Natural killer cell (primary cell): ENCODE measurements at places on chromosomes 3 and 15. TPM values are rescaled to one million over a fixed set of nuclear protein-coding genes. Genes with fewer than 3 reads are reported as not detected.

ARL14 gene
- total RNA-seq, result not detected

OSTN gene
- total RNA-seq, result not detected

NCBP2 gene
- 44.1 TPM for total RNA-seq

MRAS gene
- 4.9 TPM for total RNA-seq

KNG1 gene
- not detected for total RNA-seq

GRCh38 chr3:129039271-129040038, 21.1 kb upstream of the GP9 start:
- H3K4me3 ChIP-seq, result no peak overlapping the region
- no peak overlapping the region for H3K27ac ChIP-seq
- no peaks in the 10 kb centered on the region for H3K27me3 ChIP-seq
- DNase-seq, result no peak
- H3K4me1 ChIP-seq, result peaks cover 7% of the 10 kb centered on the region
- H3K36me3 ChIP-seq, result no peaks in the 10 kb centered on the region

- no peak overlapping the region for H3K27ac ChIP-seq
- H3K4me1 ChIP-seq, result no peaks in the 10 kb centered on the region
- DNase-seq, result no peak
- H3K27me3 ChIP-seq, result no peaks in the 10 kb centered on the region
- H3K36me3 ChIP-seq, result no peaks in the 10 kb centered on the region
These were observed 44.2 kb upstream of the GOLIM4 start for GRCh38 chr3:168139947-168140346.

DNA sequence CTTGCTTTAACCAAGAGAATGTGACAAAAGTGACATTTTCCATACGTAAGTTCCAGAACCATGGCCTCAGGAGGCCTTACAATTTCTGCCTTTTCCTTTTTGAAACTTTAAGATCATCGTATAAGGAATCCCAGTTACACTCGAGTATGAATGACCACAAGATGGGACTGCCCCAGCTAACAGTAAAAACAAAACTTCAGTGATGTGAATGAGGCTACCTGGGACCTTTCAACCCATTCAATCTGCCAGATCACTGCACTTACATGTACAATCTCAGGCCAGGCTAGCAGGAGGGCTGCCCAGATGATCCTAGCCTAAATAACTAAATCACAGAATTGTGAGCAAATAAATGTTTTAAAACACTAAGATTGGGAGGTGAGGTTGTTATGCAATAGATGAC, 328.8 kb downstream of the CNTN6 start:
- no peaks in the 10 kb centered on the region for H3K36me3 ChIP-seq
- no peak overlapping the region for H3K4me3 ChIP-seq
- no peaks in the 10 kb centered on the region for H3K27me3 ChIP-seq
- no peak for DNase-seq
- H3K4me1 ChIP-seq, result no peaks in the 10 kb centered on the region

DNA sequence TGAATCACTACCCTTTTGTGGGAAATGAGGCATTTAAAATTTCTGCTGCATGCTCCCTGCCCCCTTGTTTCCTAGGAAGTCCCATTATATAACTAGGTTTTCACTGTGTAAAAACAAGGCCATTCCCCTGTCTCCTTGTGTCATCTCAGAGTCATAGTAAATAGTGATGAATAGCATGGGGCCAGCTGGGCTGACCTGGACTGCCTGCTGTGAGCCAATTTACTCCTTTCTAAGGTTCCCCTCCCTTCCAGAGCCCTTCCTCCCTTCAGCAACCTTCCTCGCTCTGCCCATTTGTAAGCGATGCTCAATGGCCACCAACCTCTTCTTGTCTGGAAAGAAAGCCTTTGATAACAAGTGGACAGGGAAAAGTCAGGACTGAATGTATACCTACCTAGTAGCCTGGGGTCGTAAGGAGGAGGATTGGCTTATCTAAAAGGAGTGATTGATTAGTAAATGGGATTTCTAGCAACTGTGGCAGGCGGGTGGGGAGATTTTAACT, 11.7 kb downstream of the ITGA11 start:
- DNase-seq, result no peak
- no peak overlapping the region for H3K27ac ChIP-seq
- H3K4me1 ChIP-seq, result no peaks in the 10 kb centered on the region
- no peak overlapping the region for H3K4me3 ChIP-seq
- H3K27me3 ChIP-seq, result no peaks in the 10 kb centered on the region

- no peak overlapping the region for H3K27ac ChIP-seq
- no peaks in the 10 kb centered on the region for H3K27me3 ChIP-seq
- no peaks in the 10 kb centered on the region for H3K36me3 ChIP-seq
- H3K4me3 ChIP-seq, result no peak overlapping the region
- no peak for DNase-seq
These were observed 125.1 kb downstream of the GABRG3 start for GRCh38 chr15:27095886-27096624.

GRCh38 chr3:126858887-126859286, 124.0 kb upstream of the PLXNA1 start:
- no peak overlapping the region for H3K27ac ChIP-seq
- H3K4me3 ChIP-seq, result no peak overlapping the region
- H3K27me3 ChIP-seq, result no peaks in the 10 kb centered on the region
- H3K36me3 ChIP-seq, result no peaks in the 10 kb centered on the region
- DNase-seq, result no peak

- no peak overlapping the region for H3K4me3 ChIP-seq
- H3K36me3 ChIP-seq, result no peaks in the 10 kb centered on the region
- H3K4me1 ChIP-seq, result no peaks in the 10 kb centered on the region
These were observed 226.8 kb downstream of the PLCL2 start for GRCh38 chr3:17111586-17111985.

GRCh38 chr3:179038216-179038898, 33.3 kb downstream of the ZMAT3 start:
- peaks cover 11% of the 10 kb centered on the region for H3K4me1 ChIP-seq
- H3K27ac ChIP-seq, result no peak overlapping the region
- H3K36me3 ChIP-seq, result no peaks in the 10 kb centered on the region
- H3K4me3 ChIP-seq, result no peak overlapping the region

DNA sequence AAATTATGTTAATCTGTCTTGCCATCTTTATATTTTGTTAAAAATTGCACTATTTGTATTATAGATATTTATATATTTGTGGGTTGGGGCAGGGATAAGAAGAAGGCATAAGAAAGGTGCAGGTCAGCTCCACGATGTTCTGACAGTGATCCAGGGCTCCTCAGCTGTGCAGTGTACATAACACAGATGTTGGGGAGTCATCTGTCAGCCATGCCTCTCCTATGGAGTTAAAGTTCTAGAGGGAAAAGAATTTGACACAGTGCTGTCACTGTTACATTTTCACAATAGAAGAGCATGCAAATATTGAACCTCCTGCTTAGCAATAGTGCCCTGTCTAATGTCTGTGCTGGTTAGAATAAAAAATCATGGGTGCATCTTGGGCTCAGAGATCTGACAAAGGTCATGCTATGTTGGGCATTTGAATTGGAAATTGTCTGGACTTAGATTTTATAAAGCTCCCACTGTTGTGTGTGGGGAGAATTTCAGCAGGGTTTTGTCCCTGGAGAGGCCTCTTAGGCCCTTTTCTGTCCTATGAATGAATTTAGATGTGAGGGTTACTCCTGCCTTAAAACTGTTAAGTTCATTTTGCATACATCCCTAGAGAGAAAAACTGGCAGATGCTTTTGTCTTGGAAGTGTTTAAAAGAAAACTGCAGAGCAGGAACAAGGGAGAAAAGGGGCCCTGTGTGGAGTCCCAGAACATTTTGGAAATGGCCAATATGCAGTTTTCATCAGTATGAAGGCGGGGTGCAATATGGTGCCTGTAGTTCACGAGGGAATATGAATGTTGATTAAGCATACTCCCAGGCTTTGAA, 20.4 kb downstream of the CDIN1 start:
- no peaks in the 10 kb centered on the region for H3K4me1 ChIP-seq
- H3K36me3 ChIP-seq, result no peaks in the 10 kb centered on the region
- DNase-seq, result no peak
- no peaks in the 10 kb centered on the region for H3K27me3 ChIP-seq
- H3K27ac ChIP-seq, result no peak overlapping the region

DNA sequence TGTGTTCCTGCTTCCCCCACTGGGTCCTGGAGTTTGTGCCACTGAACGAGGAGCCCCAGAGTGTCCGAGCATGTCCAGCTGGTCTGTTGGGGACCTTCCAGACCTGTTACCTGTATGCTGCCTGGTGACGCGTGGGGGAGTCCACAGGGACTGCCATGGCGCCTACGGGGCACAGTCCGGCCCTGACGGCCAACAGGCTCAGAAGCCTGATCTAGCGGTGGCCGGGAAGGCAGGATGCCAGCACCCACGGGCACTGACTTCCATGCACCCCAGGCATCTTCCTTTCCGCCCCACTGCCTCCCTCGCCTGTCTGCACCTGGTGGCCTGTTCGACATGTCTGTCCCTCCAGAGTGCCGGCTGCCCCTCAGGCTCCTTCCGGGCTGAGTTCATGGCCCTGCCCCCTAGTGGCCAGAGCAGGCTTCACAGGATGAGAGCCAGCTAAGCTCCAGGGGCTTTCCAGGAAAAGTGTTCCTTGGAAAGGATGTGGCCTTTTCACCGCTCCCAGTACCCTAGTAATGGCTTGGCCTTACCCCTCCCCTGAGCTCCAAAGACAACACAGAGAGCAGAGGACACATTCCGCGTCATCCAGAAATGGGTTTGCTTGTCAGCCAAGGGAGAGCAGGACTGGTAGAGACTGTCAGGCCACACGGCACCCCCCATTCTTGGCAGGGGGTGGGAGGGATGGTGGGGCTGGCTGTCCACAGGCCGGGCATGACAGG, 35.7 kb downstream of the NGRN start:
- H3K27ac ChIP-seq, result no peak overlapping the region
- H3K4me3 ChIP-seq, result no peak overlapping the region
- no peaks in the 10 kb centered on the region for H3K27me3 ChIP-seq
- no peaks in the 10 kb centered on the region for H3K36me3 ChIP-seq

DNA sequence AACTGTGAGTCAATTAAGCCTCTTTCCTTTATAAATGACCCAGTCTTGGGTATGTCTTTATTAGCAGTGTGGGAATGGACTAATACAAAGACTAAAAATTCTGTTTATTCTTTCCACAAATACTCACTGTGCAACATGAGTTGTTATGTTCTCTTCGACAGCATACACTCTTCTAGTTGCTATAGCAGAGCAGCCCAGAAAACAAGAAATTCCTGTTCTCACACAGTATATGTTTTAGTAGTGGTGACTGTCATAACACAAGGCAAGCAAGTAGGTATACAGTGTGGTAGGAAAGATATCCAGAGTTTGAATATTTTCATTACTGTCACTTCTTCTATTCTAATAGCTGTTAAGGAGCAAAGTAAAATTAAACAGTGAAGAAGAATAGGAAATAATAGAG, 453.3 kb downstream of the ROBO1 start:
- DNase-seq, result no peak
- H3K36me3 ChIP-seq, result no peaks in the 10 kb centered on the region
- H3K27me3 ChIP-seq, result no peaks in the 10 kb centered on the region
- H3K4me3 ChIP-seq, result no peak overlapping the region
- no peaks in the 10 kb centered on the region for H3K4me1 ChIP-seq

- no peaks in the 10 kb centered on the region for H3K36me3 ChIP-seq
- DNase-seq, result no peak
- no peaks in the 10 kb centered on the region for H3K4me1 ChIP-seq
- H3K27ac ChIP-seq, result no peak overlapping the region
- no peaks in the 10 kb centered on the region for H3K27me3 ChIP-seq
These were observed 384.7 kb downstream of the NTRK3 start for GRCh38 chr15:87871731-87872320.

GRCh38 chr3:123349201-123349535, 99.7 kb downstream of the ADCY5 start:
- no peaks in the 10 kb centered on the region for H3K4me1 ChIP-seq
- H3K27ac ChIP-seq, result no peak overlapping the region
- H3K27me3 ChIP-seq, result no peaks in the 10 kb centered on the region
- no peak overlapping the region for H3K4me3 ChIP-seq
- no peak for DNase-seq
- H3K36me3 ChIP-seq, result no peaks in the 10 kb centered on the region

DNA sequence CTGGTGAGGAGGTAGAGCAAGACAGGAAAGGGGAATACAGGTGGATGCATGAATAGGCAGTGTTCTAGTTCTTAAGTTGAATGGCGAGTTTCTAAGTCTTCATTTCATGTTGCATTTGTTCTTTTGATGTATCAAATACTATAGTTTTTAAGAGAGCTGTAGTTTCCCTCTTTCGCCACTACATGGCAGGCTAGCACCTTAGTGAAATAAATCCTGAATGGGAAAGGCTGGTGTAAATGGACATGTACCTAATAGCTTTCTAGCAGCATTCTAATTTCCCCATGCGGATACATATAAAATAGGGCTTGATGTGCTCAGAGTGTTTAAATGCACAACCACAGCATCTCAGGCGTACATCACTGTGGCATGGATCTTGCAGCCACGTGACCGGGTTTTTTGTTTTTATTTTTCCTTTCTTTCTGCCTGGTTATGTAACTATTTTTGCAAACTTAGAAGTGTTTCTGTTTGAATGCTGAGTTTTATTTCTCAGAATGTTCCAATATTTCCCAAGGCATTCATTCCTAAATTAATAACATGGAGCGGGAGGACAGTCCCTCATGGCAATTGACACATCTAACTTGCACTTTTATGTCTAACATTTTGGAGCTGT, 23.5 kb upstream of the CLN6 start:
- no peak overlapping the region for H3K27ac ChIP-seq
- H3K27me3 ChIP-seq, result peaks cover 4% of the 10 kb centered on the region
- no peak overlapping the region for H3K4me3 ChIP-seq
- H3K4me1 ChIP-seq, result peaks cover 10% of the 10 kb centered on the region

GRCh38 chr15:59013246-59013873, 25.9 kb downstream of the RNF111 start:
- H3K27me3 ChIP-seq, result no peaks in the 10 kb centered on the region
- H3K27ac ChIP-seq, result no peak overlapping the region
- H3K4me1 ChIP-seq, result no peaks in the 10 kb centered on the region
- no peak for DNase-seq

- H3K36me3 ChIP-seq, result no peaks in the 10 kb centered on the region
- no peak overlapping the region for H3K27ac ChIP-seq
- H3K4me3 ChIP-seq, result no peak overlapping the region
- DNase-seq, result peak; percentile 76
- H3K4me1 ChIP-seq, result no peaks in the 10 kb centered on the region
These were observed 124.6 kb downstream of the AKAP13 start for GRCh38 chr15:85504749-85505676.
